ENCODE measurements at places on chromosomes 5 and 9. TPM values are rescaled to one million over a fixed set of nuclear protein-coding genes. Genes with fewer than 3 reads are reported as not detected.

GRCh38 chr5:32522429-32523143 is 62.8 kb upstream of the SUB1 start:
- no peak for DNase-seq

DNA sequence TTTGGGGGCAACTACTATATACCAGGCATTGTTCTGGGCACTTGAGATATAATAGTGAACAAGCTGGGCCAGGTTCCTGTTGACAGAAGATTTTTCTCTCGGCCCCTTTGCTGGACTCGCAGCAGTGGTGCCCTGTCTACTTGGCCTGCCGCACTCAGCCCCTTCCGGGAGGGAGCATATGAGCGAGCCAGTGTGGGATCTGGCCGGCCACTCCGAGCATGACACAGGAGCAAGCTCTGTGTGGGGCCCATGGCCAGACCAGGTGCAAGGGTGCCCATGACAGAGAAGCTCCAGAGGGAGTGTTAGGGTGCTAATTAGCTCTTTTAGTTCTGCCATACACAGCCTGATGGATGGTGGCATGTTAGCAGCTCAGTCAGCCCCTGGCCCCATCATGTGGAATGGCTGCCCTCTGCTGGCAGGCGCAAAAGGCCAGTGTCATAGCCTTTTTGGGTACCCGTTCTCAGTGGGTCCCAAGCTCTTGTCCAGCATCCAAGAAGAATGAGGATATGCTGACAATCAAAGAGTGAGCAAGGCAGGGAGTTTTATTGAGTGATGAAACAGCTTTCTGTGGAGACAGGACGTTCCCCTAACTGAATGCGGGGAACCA is 9.3 kb upstream of the KIF4B start:
- no peak for DNase-seq

DNA sequence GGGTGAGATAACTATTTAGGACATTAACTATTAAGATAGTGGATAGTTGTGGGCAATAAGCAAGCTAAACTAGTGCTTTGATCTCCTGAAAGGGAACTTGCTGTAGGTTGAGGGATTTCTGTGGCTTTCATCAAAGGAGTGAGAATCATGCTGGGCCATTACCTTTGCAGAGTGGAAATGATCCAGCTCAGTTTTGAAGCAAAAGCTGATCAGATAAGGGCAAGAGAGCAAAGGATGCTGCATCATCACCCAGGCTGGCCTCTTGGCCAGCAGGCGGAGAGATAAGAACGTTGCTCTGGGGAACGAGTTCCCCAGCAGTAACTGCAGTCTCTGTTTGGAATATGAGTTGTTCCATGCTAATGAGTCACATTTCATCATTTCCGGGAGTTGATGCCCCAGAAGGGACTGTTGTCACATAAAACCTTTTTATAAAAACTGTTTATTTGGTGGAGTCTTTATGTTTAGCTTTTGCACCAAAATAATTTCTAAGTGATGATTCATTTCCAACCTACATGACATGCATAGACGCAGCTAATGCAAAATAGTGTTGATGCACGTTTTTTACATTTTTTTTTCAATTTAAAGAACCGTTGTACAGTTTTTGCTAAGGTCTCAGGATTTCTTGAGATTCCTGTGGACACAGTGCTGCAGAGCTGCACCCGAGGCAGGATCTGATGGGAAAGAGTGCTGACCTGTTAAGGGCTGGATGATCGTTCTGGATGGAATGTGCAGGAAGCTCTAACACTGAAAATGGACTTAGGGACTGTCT is 99.3 kb downstream of the ACTBL2 start:
- no peak for DNase-seq

The CARTPT gene
- polyA plus RNA-seq = not detected

- no peak for DNase-seq
Measured at GRCh38 chr5:131265311-131265803, 1.5 kb downstream of the CDC42SE2 start.

DNA sequence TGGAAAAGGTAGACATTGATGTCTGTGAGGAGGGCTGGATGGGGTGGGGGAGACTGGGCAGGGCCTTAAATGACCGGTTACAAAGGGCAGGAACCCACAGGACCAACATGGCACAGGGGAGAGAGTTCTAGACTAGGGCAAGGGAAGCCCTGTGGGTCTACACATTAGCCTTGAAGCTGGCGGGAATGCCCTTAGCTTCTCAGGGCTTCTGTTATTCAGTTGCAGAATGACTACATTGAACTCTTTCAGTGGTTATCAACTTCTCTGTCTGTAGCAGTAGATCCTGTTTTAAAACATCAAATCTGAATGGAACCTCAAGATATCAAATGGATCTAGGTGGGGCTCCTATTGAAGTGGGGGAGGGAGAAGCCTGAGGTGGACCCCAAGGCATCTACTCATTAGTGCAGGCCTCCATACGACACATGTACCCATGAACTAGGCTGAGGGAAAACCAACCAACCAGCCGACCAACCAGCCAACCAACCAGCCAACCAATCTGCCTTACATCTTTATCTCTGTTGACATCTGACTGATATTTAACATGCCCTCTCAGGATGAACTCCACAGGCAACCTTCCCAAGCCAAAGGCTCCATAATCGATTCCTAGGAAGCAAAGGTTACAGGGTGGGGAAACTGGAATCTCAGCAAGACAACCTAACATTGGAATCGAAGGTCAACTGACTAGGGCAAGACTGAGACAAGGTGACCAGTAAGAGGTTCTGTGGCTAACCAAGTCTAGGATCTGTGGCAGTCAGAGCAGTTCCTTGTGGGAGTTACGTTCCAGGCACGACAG is 48.3 kb downstream of the DAP start:
- no peak for DNase-seq

The TNFSF15 gene
- 5.8 TPM for polyA plus RNA-seq

DNA sequence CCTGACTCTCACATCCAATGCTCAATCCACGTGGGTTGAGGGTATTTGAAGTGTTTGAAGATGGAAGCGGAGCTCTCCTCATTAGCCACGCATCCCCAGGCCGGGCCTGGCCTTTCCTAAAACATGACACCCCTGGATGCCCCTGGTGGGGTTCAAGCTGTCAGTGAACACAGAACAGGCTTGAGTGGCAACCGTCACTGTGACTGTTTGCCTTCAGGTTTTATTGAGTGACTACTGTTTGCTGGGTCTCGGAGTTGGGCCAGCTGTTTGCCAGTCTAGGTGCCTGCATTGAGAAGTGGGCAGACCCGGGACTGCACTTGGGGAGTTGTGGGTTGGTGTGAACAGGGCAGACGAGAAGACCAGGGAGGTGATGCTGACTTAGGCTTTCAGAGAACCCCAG is 7.8 kb upstream of the OLFM1 start:
- DNase-seq = no peak

DNA sequence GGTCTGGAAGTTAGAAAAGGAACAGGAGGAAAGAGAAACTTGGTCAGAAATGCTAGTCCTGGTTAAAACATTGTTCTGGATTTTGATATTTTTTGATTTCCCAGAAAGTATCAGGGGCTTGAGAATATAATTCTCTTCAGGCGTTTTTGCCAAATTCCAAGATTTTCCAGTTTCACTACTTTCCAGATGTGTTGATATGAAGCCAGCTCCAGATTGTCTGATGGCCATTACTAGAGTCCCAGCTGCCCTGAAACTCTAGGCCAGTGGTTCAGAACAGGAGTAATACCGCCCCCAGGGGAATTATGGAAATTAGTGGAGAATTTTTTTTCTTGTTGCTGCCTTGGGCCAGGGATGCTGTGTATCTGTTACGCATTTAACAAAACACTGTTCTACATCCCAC is 88.6 kb downstream of the KCNN2 start:
- no peak for DNase-seq

The DYNC2I2 gene
- polyA plus RNA-seq = 81.2 TPM

DNA sequence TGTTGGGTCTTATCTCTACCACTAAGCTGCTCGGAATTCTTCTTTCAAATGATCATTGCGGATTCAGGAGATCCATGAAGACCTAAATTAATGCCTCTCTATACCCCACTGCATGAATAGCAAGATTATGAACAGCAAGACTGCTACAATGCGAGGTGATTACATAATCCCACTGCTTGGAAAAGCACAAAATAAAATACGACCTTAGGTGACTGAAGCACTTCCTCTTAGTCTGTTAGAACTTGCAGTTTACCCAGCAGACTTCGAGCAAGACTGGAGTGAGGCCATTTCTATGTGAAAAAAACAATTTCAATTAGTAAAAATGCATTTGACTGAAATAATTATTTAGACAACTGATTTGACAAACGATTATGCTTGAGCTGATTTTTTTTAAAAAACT is 59.8 kb downstream of the SH3RF2 start:
- DNase-seq = no peak

The MOB3B gene
- polyA plus RNA-seq = 25.6 TPM

The KIAA0825 gene
- polyA plus RNA-seq = 5.0 TPM

DNA sequence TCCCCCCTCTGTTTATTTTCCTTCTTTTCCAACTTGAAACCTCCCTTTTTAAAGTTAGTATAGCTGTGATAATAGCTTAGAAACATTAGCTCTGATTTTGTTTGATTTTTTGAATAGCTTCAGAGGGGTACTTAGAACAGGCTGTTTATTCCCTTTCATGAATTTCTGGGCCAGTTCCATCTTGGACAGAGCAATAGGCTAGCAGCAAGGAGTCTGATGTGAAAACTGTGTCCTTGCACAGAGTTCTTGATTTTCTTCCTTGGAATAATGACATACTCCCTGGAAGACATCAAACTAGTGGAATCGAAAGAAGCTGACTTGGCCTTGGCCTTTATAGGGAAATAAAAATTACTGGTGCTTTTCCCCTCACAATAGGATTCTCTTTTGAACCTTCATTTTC is 32.9 kb downstream of the NTRK2 start:
- no peak for DNase-seq

The ARSI gene
- 2.8 TPM for polyA plus RNA-seq

DNA sequence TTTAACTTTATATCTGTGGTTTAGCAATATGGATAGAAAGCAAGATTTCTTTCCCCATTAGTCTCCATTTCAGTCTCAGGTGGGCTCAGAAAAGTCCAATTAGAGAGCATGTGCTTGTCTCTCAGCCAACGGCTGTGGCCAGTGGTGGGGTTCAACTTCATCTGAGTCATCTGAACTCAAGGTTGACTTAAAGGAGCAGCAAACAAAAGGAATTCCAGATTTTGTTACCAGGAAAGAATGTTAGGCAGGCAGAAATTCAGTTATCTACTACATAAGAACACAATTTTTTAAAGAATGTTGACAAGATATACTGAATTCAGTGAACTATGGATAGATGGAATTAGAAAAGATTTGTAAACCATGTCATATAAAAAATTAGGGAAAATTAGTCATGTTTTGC is 784.1 kb downstream of the MAT2B start:
- DNase-seq = no peak

The SPINK4 gene
- polyA plus RNA-seq = not detected

The NUDT12 gene
- 29.6 TPM for polyA plus RNA-seq

The PCDHGB4 gene
- 4.9 TPM for polyA plus RNA-seq

DNA sequence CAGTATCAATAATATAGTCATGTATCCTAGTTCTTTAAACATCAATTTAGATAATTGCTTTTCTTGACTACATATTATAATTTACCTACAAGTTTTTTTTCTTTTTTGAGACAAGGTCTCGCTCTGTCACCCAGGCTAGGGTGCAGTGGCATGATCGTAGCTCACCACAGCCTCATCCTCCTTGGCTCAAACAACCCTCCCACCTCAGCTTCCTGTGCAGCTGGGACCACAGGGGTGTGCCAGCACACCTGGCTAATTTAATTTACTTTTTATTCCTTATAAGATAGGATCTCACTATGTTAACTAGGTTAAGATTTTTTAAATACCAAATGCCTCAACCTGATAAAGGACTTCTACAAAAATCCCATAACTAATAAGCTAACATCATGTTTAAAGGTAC is 21.1 kb downstream of the UIMC1 start:
- no peak for DNase-seq

DNA sequence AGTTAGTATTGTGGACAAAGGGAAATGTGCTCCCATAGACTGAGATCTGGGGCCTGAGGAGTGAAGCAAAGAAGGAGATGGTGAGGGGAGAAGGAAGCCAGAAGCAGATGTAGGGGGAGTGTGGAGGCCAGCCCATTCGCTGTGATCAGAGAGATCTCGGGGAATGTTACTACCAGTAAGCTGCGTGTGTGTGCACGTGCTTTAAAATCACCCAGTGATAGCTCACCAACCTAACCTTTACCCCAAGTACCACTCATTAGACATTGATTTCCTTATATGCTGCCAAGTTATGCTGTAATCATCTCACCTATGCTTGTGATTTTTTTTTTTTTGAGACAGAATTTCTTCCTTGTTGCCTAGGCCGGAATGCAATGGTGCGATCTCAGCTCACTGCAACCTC is 659.1 kb downstream of the IRX1 start:
- DNase-seq = no peak

The EIF4EBP3 gene
- polyA plus RNA-seq = 7.6 TPM

DNA sequence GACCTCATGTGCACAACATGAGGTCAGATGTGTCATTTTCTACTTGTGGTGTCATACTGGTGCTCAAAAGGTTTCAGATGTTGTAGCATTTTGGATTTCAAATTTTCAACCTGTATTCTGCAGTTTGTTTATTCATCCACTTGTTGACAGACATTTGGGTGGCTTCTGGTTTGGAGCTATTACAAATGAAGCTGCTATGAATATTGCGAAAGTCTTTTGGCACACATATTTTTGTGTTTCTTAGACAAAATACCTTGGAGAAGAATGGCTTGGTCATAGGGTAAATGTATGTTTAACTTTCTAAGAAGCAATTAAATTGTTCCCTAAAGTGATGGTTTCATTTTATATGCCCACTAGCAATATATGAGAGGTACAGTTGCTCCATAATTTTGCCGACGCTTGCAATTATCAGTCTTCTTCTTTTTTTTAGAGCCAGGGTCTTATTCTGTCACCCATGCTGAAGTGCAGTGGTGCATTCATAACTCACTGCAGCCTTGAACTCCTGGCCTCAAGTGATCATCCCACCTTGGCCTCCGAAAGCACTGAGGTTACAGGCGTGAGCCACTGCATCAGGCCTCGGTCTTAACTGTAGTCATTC is 70.7 kb upstream of the TRPC7 start:
- DNase-seq = no peak

- no peak for DNase-seq
Measured at GRCh38 chr9:138050472-138051330, 173.1 kb downstream of the CACNA1B start.

The TAF1L gene
- polyA plus RNA-seq = 0.09 TPM

GRCh38 chr5:147538236-147538635 is 28.4 kb upstream of the DPYSL3 start:
- no peak for DNase-seq

The SURF4 gene
- 175 TPM for polyA plus RNA-seq

- DNase-seq = no peak
Measured at GRCh38 chr5:34447424-34447823, 208.7 kb upstream of the RAI14 start.

DNA sequence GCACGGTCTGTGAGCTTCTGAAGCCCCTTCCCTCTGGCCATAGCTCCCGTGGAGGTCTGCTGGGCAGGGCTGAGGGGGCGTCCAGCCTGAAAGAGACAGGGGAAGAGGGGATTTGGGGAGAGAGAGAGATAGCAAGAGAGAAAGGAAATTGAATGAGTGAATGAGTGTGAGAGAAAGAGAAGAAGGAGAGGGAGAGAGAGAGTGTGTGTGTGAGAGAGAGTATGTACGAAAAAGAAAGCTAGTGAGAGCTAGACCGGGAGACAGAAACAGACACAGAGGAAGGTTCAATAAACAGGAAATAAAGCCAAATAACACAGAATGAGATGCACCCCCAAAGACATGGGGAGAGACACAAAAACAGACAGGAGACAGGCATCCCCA is 37.4 kb downstream of the PAX5 start:
- no peak for DNase-seq

The VLDLR gene
- 31.4 TPM for polyA plus RNA-seq

GRCh38 chr5:175243441-175243840 is 200.5 kb downstream of the DRD1 start:
- no peak for DNase-seq

GRCh38 chr5:6632324-6632887 is 438 bp downstream of the NSUN2 start:
- no peak for DNase-seq

The PCDHA1 gene
- polyA plus RNA-seq = 0.09 TPM
